NCI-H1436 (cell line): ENCODE measurements at places on chromosomes 12 and 14.

GRCh38 chr14:44070046-44070445 lies 437.0 kb downstream of the FSCB start:
- no peak for DNase-seq

GRCh38 chr14:68982581-68982980 lies 3.5 kb upstream of the ACTN1 start:
- no peak for DNase-seq

GRCh38 chr12:132702640-132703039 lies 8.0 kb upstream of the PGAM5 start:
- DNase-seq = no peak

DNA sequence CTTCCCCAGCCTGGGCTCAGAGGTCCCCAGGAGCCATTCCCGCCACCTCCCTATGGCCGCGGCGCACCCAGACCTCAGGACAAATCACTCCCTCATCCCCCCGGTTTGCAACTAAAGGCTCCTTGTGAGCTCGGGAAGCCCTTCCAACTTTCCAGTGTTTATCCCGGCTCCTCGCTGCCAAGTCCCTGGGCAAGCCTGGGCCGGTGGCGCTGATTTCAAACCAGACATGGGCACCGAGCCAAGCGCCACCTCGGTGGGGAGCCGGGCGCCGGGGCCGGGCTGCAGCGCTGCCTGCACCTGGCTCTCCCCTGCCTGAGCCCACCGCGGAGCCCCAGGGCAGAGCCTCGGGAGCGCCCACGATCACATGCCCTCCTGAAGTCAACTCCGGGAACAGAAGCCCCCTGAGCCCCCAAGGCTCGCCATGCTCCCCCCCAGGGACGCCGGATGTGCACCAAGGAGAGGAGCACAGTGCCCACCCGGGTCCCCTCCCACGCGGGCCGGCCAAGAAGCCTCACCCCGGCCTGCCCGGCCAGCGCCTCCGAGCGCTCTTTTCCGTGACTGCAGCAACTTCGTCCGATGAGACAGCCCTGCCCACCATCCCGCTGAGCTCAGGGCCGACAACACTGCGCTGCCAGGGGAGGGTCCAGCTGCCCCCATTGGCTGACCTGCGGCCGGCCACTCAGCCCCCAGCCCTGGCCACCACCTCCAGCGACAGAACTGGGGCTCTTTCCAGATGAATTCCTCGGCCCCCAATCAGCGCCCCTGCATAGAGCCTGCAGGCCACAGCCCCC lies 50.0 kb downstream of the NCOR2 start:
- peak; percentile 84 for DNase-seq
